Stimulated activated CD4-positive, alpha-beta T cell treated with anti-CD3 and anti-CD28 coated beads, Interleukin-4, amount 100 ng/mL, for 24 hours (primary cell): ENCODE measurements at places on chromosomes 5 and 9.

GRCh38 chr5:1772634-1773033 lies 27.0 kb downstream of the MRPL36 start:
- no peak for DNase-seq

DNA sequence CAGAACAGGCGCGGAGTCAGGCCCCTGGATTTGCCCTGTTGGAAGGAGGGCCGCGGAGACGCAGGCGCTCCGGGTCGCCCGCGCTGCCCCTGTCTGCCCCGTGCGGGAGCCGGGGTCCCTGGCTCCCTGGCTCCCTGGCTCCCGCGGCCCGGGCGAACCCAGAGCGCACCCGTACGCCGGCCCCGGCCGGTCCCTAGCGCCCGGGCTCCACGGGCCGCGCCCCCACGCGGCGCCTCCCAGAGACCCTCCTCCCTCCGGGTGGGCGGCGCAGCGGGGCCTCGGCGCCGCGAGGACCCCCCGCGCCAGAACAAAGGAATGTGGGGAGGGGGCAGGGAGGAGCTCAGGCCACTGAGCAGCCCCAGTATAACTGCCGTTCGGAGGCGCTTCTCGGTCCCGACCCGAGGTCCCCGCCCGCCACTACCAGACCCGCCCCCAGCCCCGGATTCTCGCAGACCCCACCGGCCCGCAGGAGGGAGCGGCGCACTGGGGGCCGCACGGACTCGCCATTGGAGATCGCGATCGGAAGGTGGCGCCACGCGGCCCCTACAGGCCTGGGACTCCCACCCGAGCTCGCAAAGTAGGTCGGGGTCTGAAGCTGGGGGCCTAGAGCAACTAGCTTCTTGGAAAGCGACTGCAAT lies 2.4 kb downstream of the NFIL3 start:
- DNase-seq, result no peak

- no peak for DNase-seq
Observed at GRCh38 chr5:107469485-107470294, 201.0 kb downstream of the EFNA5 start.

GRCh38 chr9:91433180-91433579 lies 9.5 kb upstream of the NFIL3 start:
- DNase-seq, result no peak

DNA sequence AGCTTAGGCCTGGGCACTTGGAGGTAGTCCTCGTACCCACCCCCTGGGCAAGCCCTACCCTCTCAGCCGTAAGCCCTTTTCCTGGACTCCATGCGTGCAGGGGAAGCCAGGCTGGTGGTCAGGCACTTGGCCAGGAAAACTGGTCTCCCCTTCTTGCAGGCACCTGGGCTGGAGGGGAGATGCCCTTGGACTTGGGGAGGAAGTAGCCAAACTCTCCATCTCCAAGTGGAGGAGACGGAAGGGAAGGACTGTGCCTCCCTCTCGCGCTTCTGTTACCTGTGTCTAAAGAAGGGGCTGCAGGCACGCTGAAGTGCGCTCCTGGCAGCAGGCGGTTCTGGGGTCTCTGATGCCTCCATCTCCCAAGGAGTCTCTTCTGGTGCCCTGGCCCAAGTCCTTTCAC lies 283.9 kb downstream of the PBX3 start:
- no peak for DNase-seq

DNA sequence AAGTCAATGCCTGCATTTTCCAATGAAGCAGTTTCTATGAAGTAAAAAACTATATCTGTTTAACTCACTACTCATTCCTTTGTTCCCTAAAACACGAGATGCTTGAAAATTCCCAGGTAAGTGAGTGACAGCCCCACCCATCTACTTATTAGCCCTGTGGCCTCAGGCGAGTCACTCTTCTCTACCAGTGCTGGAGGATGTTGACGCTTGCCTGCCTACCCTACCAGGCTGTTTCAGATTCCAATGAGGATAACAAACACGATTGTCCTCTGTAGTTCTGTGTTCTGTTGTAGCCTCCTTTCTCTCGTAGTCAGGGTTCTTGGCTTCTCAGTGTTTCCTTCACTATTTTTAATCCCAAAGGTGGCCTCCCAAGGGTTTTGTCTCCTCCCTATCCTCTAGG lies 388.8 kb downstream of the KDM4C start:
- DNase-seq, result no peak

DNA sequence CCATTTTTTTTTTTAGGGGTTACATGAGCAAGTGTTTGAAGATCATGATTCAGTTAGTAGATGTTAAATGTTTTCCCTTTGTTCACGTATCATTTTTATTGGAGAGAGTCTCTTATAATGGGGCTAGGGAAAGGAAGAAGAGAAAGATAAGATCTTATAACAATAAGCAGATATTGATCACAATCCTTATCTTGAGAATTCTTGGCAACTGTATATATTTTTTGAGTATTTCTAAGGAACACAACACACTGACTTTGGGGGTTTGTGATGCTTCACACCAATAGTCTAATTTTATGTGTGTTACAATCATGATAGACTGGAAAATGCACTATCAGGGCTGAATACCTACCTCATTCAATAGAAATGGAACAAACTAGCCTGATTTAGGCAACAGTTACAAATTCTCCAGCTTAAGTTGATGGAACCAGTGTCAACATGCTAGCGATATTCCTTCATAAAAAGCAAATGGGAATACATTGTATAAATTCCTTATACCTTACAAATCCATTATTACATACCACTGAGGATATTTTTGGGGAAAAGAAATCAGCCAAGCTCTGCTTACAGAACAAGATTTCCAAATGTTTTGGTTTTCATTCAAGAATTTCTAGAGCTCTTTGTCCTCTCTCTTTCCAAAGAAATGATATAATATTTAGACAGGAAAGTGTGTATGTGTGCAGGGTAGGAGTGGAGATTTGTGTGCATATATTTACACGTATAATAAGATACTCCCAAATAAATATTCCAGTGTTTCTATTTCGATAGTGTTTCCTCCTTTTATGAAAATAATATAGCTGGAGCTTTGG lies 41.5 kb downstream of the SVEP1 start:
- DNase-seq, result no peak

GRCh38 chr5:135719428-135720063 lies 114.9 kb upstream of the SLC25A48 start:
- no peak for DNase-seq

DNA sequence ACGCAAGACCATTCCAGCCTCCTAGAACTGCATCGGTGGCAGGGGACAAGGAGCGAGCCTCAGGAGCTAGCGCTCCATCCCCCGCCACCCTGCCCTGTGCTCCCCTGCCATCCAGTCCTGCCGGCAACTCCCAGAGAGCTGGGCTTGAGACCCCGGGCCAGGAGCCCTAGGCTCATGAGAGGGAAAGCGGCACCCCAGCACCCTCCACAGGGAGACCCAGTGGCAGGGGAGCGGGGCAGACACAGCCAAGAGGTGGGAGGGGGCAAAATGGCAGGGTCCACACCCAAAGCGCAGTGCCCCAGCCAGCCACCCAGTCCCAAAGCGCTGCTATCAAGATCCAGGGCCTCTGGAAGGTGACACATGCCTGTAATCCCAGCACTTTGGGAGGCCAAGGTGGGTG lies 12.7 kb downstream of the UBAC1 start:
- DNase-seq, result no peak

- DNase-seq, result no peak
Observed at GRCh38 chr5:102290004-102290403, 6.1 kb downstream of the SLCO4C1 start.

DNA sequence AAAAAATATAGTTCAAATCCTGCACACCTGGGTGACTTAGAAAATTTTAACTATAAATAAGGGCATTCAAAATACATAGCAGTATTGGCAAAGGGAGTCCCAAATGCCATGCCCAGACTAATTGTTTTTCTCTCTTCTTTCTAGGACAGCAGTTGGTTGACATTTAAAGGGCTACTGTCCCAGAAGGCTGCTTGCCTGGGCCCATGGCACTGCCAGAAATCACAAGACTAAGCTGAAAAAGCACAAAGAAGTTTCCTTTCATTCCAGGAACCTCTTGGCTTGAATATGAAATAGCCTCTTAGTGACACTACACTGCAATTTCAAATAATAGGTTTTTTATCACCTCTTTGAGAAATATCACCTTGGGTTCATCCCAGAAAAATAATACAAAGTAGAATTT lies 388.9 kb upstream of the TRPC7 start:
- DNase-seq, result no peak

DNA sequence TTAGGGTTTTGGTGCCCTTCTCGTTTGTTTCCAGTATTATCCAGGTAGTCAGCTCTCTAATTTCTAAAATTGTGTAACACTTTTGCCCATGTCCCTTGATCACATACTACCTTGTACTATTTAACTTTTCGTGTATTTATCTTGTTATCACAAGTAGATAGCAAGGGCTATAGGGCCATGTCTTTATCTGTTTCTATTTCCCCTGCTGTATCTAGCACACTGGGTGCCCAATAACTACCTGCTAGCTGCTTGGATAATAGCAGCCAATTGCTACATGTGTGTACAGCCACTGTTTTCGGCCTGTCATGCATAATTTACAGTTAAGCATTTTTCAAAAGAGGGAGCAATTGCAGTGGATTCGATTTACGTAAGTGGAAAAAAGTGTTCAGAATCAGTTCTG lies 64.8 kb upstream of the TNFAIP8 start:
- DNase-seq, result no peak

- no peak for DNase-seq
Observed at GRCh38 chr9:27765266-27766072, 192.2 kb upstream of the C9orf72 start.

- no peak for DNase-seq
Observed at GRCh38 chr5:45826055-45826454, 129.9 kb upstream of the HCN1 start.

- no peak for DNase-seq
Observed at GRCh38 chr5:68966596-68966995, 127.2 kb upstream of the SLC30A5 start.
